CD4-positive, alpha-beta T cell treated with Interleukin-4 for 4 hours (primary cell): ENCODE measurements at places on chromosomes 2 and 18.

DNA sequence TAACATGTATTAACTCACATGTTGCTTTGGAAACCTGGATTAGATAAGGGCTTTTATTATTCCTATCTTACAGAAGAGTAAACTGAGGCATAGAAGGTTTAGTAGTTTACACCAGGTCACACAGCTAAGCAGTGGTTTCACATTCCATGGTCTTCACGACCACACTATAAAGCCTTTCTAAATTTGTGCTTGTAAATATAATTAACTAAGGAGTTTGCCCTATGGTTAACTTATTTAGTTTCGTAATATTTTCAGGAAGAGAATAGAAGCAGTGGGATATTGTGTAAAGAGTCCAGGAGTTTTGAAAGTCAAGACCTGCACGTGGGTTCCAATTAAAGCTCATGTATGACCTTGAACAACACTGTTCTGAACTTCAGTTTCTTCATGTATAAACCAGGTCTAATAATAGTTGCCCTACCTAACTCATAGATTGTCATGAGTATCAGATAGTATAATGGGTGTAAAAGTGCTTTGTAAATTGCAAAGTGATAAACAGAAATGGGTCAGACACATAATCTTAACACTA, 19.5 kb upstream of the SOS1 start:
- no peak for DNase-seq

DNA sequence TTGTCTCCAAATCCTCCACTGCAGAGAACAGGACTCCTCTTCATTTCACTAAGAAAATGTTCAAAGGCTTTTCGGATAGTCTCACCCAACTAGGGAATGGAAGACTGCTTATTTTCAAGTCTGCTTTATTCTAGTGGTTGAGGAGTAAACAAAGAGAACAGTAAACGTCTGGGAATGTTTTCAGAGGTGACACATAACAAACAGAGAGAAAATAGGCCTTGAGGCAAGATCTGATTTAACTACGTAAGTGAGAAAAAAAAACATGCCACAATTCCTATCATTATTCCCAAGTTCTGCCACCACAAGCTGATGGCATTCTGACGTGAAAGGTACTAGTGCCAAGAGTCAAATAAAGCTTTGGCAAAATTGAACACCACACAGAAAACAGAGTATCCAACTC, 16.7 kb upstream of the WIPF1 start:
- no peak for DNase-seq

DNA sequence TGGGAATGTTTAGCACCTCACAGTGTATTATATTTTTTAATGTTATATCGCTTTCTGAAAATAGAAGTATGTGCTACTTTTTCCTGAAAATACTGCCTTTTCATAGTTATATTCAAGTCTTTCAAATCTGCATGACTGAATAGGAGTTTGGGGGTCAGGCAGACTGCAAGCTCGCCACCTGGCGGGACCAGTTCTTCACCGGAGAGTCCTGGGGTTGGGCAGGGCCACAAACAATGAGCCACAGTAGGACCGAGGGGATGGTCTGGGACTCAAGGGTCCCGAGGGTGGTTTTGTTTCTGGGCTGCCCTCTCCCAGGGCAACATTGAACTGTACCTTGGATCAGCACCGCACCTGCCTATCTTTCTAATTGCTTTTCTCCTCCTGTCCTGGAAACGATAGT, 70.6 kb downstream of the VWA3B start:
- DNase-seq = no peak

GRCh38 chr2:223541546-223541945, 60.6 kb downstream of the SCG2 start:
- no peak for DNase-seq

GRCh38 chr18:2894841-2895370, 48.1 kb downstream of the EMILIN2 start:
- DNase-seq = no peak

DNA sequence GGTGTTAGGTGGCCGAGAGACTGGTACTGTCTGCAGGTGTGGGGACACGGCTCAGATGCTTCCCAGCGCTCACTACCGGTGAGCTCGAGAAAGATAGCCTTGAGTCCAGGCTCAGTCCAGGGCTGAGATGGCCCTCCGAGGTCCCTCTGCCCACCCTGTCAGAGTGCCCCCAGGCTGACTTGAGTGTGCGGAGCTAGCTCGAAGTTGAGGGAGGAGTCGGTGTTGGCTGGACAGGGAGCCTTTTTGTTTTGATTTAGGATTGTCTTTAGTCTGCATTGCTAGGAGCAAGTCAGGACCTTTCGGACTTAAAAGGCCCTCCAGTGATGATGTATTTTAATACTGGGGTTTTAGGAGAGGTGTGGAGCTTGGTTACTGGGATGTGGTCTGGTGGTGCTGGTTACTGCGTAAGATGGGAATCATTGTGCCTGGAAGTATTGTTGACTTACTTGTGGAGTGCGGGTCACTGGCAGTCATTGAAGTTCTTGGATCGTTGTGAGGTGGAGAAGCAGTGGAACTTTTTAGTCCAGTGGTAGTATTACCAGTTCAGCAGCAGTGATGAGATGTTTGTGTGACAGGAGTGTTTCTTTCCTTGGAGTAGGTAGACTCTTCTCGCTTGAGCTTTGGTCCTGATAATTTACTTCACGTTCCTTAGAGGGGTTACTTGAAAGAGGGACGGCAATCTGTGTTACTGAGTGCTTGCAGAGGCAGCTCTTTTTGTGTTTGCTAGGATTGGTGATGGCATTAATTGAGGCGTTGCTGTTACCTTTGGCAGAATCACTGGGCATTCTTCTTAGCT, 633 bp downstream of the KIAA1328 start:
- no peak for DNase-seq

DNA sequence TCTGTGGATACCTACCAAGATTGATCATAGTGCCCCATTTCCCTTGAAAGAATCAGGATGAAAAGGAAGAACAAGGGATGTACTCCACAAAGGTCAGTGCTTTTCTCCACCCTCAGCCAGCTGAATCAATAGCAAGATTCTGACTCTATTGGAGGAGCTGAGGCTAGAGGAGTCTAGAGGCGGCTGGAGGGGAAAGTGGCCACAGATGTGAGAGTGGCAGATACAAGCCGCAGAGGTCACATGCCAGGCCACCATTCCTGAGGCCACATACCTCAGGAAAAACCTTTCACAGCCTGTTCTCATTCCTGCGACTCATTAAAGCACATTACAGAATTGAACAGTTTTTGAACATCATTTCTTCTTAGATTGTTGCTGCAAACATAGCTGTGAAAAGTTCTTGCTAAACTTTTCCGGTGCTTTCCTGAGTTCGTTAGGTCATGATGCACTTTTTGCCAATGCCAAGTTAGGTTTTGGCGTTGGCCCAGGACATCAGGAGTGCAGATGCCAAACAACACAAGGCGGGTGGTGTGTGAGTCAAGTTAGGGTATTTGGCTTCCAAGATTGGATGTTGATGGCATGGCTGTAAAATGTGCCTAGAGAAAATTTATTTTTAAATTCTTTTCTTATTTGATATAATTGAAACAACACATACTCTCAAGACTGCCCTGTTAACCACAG, 160.7 kb upstream of the SP5 start:
- no peak for DNase-seq

- peak; percentile 20 for DNase-seq
These were observed at the start of gene ZNF521 for GRCh38 chr18:25351777-25352628. ZNF521 (minus strand) TSS chr18:25352166; CDS start chr18:25350946, 1,220 bp downstream.

GRCh38 chr2:28163627-28164279, 228.9 kb upstream of the FOSL2 start:
- no peak for DNase-seq

- no peak for DNase-seq
These were observed 678.3 kb upstream of the ID2 start for GRCh38 chr2:8003462-8004075.

DNA sequence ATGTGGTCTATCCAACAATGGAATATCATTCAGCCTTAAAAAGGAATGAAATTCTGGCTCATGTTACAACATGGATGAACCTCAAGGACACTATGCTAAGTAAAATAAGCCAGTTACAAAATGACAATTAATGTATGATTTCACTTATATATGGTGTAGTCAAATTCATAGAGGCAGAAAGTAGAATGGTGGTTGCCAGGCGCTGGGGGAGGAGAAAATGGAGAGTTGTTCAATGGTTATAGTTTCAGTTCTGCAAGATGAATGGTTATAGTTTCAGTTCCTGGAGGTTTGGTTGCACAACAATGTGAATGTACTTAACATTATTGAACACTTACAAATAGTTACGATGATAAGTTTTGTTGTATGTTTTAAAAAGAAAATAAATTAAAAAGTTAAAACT, 79.2 kb upstream of the IL1R2 start:
- peak; percentile 14 for DNase-seq

DNA sequence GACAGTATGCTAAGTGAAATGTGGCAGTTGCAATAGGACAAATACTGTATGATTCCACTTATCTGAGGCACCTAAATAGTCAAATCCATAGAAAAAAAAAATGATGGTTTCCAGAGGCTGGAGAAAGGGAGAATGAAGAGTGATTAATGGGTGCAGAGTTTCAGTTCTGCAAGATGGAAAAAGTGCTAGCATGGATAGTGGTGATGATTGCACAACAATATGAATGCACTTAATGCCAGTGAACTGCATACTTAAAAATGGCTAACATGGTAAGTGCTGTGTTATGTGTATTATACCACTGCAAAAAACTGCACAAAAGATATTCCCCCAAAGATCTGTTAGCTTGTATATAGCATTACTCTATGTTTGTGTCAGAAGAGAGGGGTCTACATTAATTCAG, 185.4 kb downstream of the INHBB start:
- no peak for DNase-seq
